T-helper 2 cell (primary cell): ENCODE measurements at places on chromosomes 7 and 10.

DNA sequence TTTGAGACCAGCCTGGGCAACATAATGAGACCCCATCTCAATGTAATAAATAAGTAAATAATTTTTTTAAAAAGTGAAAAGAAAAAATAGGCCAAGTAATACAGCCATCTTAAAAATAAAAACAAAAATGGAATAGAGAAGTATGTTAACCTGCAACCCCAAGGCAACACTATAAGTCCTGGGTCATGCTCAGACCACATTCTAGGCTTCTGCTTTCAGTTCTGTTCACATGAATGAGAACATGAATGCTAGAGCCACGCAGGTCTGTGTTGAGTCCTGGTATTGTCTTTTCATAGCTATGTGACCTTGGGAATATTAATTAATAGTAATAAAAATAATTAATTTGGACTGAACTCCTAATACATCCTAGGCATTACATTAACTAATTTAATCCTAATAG lies 284.0 kb downstream of the AUTS2 start:
- no peak for DNase-seq

DNA sequence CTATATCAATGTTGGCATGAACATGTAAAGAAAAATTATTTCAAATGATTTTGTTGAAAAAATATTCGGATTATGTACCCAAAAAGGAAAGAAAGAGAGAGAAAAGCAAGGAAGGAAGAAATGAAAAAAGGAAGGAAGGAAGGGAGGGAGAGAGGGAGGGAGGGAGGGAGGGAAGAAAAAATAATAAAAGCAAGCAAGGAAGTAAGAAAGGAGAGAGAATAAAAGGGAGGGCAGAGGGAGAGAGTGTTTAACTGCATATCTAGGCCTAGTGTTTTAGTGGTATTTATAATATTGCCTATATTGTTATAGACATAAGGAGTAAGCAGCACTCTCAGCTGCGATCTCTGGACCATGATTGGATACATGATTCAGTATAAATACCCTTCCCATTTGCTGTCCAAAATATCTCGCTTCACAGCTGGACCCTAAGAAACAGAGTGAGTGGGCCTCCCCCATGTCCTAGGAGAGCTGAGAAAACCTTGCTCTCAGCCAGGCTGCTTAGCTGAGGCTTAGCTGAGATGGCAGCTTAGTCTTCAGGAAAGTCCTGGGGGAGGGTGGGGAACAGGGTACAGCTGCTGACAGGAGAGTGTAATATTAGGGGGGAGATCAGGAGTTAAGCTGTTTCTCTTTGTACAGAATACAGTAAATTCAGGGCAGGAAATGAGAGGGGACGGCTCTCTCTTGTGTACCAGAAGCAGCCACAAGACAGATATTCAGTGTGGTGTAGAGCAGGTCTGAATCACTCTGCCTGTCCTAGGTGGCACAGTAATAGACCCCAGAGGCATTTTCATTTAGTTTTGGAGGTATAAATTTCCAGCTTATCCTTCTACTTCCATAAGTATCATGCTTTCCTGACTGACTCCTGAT lies 66.8 kb upstream of the TARP start:
- DNase-seq, result no peak

GRCh38 chr7:105829681-105830322 lies 46.6 kb downstream of the ATXN7L1 start:
- no peak for DNase-seq

GRCh38 chr7:68938151-68938550 lies 660.1 kb upstream of the AUTS2 start:
- no peak for DNase-seq

DNA sequence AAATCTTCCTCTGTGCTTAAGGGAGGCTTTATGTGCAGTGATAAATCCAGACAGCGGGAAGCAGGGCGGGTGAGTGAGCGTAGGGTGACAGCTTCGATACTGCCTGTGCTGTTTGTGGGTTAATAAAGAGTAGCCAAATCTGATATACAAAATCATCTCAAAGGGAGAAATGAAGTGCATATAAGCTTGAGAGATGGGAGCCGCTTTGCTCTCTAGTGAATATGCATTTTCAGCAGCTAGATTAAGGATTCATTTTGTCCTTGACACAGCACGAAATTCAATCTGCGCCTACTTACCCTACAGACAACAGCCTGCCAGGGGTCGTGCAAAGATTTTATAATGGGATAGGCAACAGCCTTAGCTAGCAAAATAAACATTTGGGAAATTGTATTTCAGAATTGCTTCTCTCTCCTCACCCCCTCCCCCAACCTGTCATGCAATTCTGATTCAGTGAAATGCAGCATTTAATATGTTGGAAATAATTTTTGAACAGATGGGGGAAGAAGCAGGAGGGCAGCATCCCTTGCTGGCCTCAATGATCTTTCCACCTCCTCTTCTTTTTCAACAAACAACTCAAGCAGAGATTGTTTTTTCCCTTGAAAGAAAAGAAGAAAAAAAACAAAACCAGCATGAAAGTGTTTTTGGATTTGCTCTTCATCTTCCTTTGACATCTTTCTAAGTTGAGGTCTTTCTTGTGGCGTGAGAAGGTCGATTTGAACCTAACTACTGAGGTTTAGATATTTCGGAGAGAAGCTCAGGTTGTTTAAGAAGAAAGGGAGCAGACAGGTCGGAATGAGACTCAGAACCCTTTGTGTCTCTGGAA lies 117.9 kb downstream of the AOAH start:
- no peak for DNase-seq

DNA sequence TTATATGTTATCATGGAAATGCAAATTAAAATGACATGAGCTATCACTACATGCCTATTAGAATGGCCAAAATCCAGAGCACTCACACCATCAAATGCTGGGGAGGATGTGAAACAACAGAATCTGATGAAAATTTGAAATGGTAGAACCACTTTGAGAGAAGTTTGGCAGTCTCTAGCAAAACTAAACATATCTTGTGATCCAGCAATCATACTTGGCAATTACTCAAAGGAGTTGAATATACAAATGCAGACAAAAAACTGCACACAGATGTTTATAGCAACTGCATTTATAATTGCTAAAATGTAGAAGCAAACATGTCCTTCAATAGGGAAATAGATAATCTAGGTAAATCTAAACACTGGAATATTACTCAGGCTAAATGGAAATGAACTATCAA lies 1164.9 kb downstream of the DNAJB9 start:
- DNase-seq, result no peak

DNA sequence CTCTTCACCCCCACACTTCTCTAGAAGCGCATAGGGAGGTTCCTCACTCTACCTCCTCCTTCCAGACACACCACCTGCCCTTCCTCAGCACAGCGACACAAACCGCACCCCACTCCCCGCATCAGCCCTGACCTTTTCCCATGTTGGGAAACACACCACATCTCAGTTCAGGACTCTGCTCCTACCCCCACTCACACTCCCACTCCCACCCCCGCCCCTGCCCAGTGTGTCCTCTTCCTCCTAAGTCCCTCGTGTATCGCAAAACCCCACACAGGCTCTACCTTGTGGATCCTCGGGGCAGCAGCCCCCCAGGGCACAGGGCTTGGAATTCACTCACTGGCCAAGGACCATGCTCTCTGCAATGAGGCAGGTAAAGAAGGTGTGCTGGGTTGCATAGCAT lies 4.2 kb upstream of the AOC1 start:
- DNase-seq, result no peak

GRCh38 chr7:29564496-29565223 lies 1.0 kb downstream of the PRR15 start:
- no peak for DNase-seq

DNA sequence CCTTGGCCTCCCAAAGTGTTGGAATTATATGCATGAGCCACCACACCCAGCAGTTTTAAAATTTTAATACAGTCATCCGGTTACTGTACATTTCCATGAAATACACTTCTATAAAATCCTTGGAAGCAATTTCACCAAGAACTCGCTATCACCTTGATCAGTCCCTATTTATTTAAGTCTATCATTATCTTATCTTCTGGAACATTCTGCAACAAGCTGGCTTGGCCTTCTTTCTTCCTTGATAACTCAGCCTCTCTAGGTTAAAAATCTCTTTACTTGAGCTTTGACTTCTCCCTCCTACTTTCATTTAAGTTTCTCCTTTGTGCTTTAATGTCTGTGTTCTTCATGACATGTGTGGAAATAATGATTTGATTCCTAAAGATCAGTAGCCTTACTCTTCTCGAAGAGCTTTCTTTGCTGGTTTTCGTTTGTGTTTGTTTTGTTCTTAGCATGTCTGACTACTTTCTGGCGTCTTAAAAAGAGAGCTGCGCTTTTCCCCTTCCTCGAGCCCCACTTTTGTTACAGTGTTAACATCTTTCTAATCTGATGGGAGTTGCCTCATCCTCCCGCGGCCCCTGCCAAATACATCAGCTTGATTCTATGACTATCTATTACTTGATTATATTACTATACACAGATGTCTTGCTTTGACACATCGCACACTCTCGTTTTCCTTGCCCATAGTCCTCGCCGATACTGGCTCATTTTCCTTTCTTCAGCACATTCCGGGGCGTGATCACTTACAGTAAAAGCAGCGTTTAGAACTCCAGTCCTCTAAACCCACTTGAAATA lies 11.1 kb upstream of the CALML5 start:
- DNase-seq, result no peak

DNA sequence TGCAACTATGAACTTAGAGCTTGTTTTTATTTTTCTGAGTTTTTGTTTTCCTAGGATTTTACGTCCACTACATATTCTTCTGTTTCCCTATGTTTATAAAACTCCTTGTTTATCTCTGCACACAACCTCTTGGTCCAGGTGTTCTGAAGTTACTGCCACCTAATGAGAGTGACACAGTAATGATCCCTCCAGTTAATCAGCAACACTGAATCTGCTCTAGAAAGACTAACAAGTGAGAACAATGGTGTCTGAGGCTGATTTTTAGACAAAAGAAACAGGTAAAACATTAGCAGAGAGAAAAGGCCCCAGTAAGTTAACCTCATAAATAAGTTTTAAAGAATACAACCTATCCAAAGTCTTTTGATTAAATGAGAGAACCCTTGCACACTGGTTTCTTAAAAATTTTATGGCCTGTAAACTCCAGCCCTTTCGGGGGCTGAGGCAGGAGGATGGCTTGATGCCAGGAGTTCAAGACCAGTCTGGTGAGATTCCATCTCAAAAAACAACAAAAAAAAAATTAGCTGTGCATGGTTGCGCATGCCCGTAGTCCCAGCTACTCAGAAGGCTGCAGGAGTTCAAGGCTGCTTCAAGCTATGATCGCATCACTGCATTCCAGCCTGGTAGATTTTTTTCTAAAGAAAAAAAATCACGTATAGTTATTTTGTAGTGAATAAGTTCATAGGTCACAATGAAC lies 397.6 kb downstream of the MAGI2 start:
- DNase-seq, result no peak

GRCh38 chr7:150968056-150968733 lies 9.9 kb downstream of the KCNH2 start:
- DNase-seq, result no peak

DNA sequence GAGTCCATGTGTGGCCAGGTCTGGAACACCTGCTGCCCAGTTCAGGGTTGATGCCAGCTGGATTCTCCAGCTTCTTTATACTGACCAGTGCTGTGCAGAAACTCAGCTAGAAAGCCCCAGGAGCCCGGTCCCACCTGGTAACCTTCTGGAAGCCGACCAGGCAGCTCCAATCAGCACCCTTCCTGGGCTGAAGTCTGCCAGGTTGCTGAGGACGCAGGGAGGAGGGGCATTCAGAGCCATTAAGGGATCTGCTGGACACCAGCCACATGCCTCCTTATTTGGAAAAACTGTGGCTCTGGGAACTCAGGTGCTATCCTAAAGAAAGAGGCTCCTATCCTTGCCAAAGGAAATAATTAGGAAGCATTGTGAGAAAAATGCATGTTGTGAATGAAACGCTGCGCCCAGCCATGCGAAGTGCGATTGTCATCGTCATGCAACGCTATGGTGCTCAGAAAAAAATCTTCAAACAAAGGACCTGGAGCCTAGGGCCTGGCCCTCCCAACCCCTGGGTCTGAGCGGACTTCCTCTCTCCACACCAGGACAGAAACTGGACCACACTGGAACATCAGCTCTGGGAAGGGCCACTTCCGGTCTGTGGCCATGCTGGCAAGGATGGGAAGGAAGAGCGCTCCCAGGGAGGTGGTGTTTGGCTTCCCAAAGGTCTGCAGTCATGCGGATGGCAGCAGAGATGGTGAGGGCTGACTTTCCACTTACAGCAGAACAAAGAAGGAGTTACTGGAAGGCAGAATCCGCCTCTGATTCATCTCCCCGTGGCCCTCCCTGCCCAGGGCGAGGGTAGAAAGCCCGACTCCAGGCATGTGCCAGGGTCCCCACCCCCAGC lies 90.1 kb downstream of the FAM53B start:
- no peak for DNase-seq

- DNase-seq, result no peak
Measured at GRCh38 chr7:28191751-28192150, 11.2 kb upstream of the JAZF1 start.

- DNase-seq, result no peak
Measured at GRCh38 chr10:76736815-76737618, 900.6 kb downstream of the KCNMA1 start.

GRCh38 chr10:5551531-5552375 lies 27.0 kb downstream of the CALML3 start:
- DNase-seq, result no peak

- no peak for DNase-seq
Measured at GRCh38 chr10:21475393-21475792, 50.1 kb downstream of the SKIDA1 start.

- no peak for DNase-seq
Measured at GRCh38 chr10:51789903-51790302, 90.5 kb upstream of the CSTF2T start.

- no peak for DNase-seq
Measured at GRCh38 chr10:14116837-14117236, 213.9 kb downstream of the FRMD4A start.
